ENCODE measurements at places on chromosomes 7 and 10. TPM values are rescaled to one million over a fixed set of nuclear protein-coding genes. Genes with fewer than 3 reads are reported as not detected.

DNA sequence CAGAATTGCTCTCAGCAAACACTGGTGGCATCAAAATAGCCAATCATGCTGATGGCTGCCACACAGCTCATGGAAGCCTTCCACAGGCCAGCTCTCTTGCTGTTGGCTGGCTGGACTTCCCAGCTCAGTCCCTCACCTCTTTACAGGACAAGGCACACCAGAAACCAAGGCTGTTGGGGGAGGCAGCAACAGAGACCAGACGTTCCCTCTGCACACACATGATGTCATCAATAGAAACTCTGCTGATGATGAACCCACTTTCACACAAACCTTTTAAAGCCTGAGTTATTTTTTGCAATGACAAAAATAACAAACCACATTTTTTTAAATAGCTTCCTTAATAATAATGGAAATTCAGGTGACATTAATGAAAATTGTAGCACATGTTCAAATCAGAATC lies 300.9 kb upstream of the C7orf33 start:
- DNase-seq: no peak

- DNase-seq: no peak
These were observed 506 bp downstream of the CTTNBP2 start for GRCh38 chr7:117872561-117873309.

DNA sequence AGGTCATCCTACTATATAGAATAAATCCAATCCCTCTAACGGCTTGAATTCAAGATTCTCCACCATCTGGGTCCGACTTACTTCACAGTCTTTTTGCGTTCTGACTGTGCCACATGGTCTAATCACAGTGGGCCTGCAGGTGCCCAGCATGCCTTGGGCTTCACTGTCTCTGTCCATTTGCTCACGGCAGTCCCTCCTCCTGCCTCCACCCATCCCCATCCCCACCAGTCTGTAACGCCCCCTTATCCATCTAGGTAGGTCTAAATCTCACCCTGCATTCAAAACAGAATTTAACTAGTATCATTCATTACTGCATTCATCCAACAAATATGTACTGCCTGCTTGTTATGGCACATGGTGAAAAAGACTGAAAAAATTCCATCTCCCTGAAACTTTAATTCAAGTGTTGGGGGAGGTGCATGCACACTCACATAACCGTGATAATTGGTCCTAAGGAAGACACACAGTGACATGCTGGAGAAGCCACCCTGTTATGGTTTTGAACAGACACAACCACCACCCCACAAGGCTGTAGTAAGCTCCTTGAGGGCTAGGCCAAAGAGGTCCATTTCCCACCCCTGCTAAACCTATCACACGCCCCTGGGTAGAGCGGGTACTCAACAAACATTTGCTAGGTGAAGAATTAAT lies 24.2 kb downstream of the SORBS1 start:
- no peak for DNase-seq

- DNase-seq: no peak
These were observed 638 bp downstream of the BRAT1 start for GRCh38 chr7:2554661-2555111.

DNA sequence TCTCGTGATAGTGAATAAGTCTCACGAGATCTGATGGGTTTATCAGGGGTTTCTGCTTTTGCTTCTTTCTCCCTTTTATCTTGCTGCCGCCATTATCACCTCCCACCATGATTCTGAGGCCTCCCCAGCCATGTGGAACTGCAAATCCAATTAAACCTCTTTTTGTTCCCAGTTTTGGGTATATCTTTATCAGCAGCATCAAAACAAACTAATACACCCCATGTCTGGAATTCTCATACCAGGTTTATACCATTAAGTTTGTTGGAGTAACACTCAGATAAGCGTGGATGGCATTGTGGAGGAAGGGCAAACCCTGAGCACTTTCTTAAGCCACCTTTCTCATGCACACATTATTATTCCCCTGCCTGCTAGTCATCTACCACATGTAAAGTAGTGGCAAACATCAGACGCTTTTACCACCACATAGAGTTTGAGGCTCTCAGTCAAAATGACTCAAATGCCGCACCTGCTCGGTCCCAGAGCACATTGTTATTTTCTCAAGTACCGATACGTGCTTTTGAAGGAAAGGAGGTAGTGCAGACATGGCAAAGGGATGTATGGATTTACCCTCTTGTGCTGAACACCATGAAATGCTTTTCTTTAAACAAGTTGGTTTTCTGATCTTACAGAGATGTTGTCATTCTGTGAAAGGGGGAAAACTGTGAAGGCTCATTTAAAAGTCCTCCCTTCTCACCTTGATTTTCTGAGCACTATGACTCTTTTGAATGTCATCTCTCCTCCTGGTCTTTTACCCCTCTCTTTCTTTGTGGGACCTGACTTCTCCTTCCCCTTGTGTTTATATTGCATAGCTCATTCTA lies 429.7 kb downstream of the EXOC4 start:
- no peak for DNase-seq

DNA sequence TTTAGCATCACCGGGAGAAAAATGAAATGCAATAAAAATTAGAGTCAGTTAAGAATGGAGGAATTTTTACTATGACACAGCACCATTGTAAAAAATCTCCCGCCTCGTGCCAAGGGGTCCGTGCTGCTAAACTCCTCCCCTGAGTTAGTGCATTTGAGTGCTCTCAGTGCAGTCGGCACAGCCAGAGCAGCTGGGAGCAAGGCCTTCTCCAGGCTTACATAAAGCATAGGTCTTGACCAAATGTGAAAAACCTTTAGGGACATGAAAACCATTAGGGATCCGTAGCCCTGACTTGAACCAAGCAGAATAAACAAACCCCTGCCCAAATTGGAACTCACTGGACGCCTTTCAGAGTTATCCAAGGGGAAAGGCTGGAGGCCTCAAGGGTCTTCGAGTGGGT lies 152.6 kb downstream of the PLCE1 start:
- DNase-seq: no peak

GRCh38 chr7:44087911-44088838 lies 5.8 kb upstream of the POLM start:
- no peak for DNase-seq

- DNase-seq: no peak
These were observed 111.1 kb downstream of the DOCK1 start for GRCh38 chr10:127016331-127016730.

DNA sequence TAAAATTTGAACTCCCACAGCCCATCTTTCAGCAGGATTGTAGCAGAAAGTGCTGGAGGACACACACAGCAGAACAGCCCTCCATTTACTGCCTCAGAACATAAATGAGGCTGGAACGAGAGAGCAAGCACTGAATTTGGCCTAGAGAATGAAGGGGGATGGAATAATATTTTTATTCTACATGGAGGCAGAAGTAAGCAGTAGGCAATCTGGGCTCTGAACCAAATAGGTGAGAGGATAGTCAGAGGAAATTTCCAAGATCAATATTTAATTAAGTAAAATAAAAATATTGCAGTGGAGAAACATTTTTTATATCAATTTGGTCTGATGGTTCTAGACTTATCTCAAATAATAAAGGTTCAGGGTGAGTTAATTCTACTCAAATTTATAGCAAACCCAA lies 29.2 kb upstream of the TSPAN13 start:
- DNase-seq: no peak

GRCh38 chr10:28219251-28219650 lies 83.6 kb downstream of the MPP7 start:
- DNase-seq: no peak

DNA sequence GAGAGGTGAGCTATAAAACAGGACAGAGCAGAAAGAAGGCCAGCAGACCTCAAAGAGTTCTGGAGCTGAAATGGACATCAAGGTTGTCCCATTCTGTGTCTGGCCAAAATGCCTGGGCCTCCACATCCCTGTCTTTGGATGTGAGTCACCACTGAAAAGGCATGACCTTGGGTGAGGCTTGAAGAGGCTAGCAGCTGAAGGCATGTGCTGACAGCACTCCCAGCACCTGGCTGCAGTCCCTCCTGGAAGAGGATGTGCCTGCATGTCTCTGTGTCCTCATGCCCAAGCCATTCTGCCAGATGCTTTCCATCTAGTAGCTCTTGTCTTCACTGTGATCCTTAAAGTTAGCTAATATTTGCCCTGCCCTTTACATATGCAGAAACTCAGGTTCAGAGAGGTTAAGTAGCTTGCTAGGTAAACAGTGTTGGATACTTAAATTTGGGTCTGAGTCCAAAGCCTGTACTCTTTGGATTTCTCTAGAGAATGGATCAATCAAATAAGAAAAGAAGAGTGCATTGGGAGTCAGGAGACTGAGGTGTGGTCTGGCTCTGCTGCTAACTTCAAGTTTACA lies 35.8 kb downstream of the HECW1 start:
- DNase-seq: no peak

- DNase-seq: no peak
These were observed 86.3 kb downstream of the ALOX5 start for GRCh38 chr10:45460235-45460878.

Gene MNX1
- not detected for polyA plus RNA-seq

Gene MYL10
- polyA plus RNA-seq: 0.35 TPM

Gene SNX8
- polyA plus RNA-seq: 44.0 TPM

Gene ACTR3C
- polyA plus RNA-seq: 8.9 TPM

Gene ABCF2
- 24.3 TPM for polyA plus RNA-seq

Gene TUBB8
- polyA plus RNA-seq: 0.69 TPM

Gene FAM131B
- polyA plus RNA-seq: 2.6 TPM

Gene PNLIPRP1
- polyA plus RNA-seq: not detected

Gene PDE1C
- 3.3 TPM for polyA plus RNA-seq

Gene FBXL13
- polyA plus RNA-seq: 3.0 TPM

All from right renal cortex interstitium (tissue), 3 donors.